ENCODE measurements at places on chromosomes 3 and 15.
A peak's percentile ranks its signal among the peaks of the same experiment; 100 is the strongest.

DNA sequence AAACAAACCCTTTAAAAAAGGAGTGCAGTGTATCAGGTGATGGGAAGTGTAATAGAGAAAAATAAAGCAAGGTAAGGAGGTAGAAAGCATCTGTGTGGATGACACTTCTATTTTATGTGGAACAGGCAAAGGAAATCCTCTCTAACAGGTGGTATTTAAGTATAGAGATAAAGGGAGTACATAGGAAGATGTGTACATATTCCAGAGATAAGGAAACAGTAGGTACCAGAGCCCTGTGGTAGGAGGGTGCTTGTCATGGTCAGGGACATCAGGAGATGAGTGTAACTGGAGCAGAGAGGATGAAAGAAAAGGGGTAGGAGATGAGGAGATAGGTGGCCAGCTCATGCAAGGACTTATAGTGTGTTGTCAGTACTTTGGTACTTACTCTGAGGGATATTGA lies 65.8 kb downstream of the CHST2 start:
- no peak for DNase-seq

DNA sequence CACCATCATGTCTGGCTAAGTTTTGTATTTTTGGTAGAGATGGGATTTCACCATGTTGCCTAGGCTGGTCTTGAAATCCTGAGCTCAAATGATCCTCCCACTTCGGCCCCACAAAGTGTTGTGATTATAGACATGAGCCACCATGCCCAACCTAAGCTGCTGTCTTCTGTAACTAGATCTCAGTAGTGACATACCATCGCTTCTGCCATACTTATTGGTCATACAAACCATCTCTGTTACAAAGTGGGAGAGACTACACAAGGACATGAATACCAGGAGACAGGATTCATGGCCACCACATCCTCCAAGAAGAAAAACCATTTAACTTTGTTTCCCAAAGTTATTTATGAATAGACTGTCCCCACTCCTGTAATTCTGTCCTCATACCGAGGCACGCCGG lies 81.3 kb downstream of the SMAD6 start:
- DNase-seq: no peak

GRCh38 chr3:183328823-183329222 lies 75.8 kb downstream of the B3GNT5 start:
- DNase-seq: no peak

- DNase-seq: no peak
These were observed 202.8 kb downstream of the FMN1 start for GRCh38 chr15:32991619-32992111.

DNA sequence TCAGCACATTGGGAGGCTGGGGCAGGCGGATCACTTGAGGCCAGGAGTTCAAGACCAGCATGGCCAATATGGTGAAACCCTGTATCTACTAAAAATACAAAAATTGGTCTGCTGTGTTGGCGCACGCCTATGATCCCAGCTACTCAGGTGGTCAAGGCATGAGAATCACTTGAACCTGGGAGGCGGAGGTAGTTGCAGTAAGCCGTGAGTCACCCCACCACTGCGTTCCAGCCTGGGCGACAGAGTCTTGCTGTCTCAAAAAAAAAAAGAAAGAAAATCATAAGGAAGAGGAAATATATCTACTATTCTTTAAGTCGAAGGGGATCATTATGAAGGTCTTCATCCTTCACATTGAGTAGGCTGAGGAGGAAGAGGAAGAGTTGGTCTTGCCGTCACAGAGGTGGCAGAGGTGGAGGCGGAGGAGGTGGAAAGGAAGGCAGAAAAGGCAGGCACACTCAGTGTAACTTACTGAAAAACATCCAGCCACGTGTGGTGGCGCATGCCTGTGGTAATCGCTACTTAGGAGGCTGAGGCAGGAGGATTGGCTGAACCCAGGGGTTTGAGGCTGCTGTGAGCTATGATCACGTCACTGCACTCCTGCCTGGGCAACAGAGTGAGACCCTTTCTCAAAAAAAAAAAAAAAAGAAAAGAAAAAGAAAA lies 14.2 kb downstream of the CSK start:
- no peak for DNase-seq

DNA sequence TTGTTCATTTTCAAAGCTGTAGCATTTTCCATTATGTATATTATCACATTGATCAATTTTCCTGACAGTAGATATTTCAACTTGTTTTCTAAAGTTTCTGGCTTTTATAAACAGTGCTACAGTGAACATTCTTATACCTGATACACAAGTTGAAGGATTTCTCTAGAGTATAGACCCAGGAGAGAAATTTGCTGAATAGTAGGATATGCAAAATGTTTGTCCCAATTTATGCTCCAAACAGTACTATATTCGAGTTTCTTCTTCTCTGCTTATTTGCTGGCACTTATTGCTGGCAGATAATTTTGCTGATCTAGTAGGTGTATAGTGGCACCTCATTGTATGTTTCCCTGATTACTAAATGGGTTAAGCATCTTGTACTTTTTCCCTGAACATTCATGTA lies 117.2 kb upstream of the CHRM5 start:
- DNase-seq: no peak

GRCh38 chr3:88038566-88038965 lies 20.2 kb downstream of the CGGBP1 start:
- peak; percentile 73 for DNase-seq

DNA sequence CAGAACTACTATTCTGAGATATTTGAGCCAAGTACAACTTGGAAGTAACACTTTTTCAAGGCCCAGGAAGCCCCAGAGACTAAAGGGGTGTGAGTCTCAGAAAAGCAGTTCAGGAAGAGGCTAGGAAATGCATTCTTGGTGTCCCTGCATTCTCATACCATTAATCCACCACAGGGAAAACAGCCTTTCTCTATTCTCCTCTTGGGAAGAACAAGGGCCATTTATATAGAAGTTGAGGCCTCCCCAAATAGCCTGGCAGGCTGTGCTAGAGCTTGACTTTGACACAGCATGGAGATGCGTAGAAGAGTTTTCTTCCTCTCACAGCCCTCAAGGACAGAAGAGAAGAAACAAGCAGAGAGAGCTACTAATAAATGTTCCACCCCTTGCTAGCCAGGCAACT lies 5.5 kb upstream of the NR2C2 start:
- no peak for DNase-seq

DNA sequence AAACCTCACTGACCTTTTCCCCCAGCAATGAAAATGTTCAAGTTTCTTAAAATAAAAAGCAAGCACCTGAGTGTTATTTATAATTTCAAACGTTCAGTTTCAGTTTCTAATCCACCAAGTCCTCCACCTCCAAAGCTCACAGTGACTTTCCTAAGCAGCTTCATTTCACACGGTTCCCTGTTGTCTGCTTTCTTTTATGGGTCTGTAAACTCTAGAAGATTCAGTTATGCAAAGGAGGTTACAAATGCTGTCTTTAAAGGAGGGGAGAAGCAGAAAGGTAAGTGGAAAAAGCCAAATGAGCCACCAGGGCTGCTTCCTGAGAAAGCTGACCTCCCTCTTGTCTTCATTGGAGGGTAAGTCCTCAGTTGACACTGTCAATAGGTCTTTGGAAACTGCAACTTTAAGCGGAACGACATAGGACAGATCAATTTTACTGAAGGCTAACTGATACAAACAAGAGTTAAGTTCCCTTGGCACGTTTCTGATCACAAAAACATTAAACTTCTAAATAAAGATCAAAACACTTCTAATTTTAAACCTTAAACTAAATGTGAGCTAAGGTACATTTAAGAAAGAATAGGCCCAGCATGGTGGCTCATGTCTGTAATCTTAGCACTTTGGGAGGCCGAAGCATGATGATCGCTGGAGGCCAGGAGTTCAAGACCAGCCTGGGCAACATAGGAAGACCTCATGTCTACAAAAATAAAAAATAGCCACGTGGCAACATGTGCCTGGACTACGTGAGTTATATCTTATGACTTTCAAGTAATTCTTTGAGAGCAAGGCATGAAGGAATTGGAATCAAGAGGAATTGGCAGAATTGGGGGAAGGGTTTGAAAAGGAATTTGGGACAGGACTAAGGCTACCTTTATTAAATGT lies 151.9 kb upstream of the UBE2E1 start:
- DNase-seq: no peak

DNA sequence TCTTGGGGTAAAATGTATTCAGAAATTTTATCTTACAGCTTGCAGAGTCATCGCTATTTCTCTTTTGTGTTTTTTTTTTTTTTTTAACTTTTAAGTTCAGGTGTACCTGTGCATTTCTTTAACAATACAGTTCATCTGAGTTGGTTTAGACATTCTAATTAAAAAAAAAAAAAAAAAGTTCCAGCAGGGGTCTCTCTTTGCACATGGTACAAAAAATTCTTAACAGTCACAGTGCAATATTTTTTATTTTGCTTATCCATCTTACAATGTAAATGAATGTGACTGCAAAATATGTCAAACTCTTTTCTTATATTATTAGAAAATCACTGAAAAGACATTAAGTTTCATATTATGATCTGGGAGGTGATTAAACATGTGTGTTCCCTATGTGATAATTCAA lies 47.5 kb upstream of the SLC9A9 start:
- DNase-seq: no peak

DNA sequence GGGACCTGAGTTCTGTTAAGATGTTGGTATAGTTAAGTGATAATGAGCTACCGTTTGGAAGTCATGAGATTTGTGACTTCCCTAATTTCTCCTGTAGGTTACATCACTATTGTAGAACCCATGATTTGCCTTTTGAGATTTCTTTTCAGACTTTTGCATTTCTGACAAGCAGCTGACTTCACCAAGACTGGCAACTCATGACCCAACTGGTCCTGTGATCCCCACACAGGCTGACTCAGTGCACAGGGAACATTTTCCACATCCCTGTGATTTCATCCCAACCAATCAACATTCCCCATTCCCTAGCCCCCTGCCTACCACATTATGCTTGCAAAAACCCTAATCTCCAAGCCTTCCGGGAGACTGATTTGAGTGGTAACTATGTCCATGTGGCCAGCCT lies 242.1 kb upstream of the PDZRN3 start:
- DNase-seq: no peak

DNA sequence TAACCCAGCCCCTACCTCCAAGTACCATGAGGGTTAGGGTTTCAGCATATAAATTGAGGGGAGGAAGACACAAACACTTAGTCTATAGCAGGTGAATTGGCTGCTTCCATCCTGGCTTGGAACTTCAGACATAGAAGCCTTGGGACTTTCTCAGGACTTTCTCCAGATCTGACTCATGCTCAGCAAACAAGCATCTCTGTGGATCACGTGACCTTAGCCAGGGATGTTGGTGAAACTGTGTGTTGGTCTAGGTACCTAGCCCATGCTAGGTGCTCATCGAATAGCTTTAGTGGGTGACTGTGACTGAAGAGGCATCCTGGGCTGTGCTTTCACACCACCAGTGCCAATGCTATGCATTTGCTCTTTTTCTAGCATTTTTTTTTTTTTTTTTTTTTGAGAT lies 58.9 kb downstream of the CD47 start:
- DNase-seq: no peak

DNA sequence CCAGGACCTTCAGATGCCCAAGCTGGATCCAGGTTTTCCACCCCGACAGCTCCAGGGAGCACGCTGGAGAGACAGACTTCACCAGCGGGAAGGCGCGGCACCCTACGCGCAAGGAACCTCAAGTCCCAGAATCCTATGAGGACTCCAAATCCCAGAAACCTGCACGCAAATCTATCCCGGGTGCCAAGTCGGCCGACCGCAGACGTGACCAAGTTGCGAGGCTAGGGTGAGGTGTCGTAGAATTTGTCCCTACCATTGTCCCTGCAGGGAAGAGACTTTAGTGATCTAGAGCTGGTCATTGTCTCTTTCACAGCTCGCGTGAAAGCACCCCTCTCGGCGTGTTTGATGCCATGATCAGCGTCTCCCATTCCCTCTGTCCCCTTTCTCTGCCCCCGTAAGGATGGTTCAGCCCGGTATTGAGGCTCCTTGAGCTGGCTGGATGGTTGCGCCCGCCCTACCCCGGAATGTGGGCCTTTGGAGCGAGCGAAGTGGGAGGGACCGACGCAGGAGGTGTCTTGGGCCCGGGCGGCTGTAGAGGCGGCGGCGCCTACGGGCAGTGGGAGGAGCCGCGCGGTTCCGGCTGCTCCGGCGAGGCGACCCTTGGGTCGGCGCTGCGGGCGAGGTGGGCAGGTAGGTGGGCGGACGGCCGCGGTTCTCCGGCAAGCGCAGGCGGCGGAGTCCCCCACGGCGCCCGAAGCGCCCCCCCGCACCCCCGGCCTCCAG lies at the start of gene PRKCI:
PRKCI (plus strand) TSS at position 501 of the 723 bp plus-strand sequence. CDS start 246 bp downstream, outside the sequence.
- DNase-seq: peak; percentile 81

DNA sequence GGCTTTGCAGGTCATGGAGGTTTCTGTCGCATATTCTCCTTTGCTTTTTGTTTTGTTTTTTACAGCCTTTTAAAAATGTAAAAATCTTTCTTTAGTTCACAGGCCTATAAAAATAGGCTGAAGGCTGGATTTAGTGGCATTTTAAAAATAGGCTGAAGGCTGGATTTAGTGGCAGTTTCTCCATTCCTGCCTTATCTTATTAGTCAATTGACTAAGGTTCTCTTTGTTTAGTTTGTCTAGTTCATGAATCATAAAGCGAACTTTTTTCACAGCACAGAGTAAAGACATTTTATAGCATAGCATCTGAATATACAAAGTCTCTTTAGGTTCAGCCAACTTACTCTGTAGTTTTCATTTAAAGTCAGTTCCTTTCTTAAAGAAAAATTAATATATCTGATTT lies 31.4 kb downstream of the AP4E1 start:
- DNase-seq: no peak

GRCh38 chr15:69903470-69904469 lies 193.9 kb downstream of the TLE3 start:
- DNase-seq: peak; percentile 29

DNA sequence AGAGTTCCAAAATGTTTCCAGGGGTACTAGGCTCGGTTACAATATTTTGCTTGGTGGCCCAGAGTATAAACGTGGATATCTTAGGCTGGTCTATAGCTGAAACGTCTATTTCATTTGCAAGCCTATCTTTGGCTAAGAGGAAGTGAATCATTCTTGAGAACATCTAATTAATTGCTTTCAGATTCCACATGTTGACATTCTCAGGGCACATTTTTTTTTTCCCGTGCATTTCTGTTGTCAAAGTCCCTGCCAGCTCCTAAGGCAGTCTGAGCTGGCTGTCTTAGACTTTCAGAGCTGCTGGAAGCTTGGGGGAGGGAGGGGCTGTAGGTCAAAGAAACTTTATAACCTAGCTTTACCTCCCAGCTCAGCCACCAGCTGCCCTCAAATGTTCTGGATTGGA lies 23.2 kb upstream of the LAMP3 start:
- DNase-seq: peak; percentile 59

GRCh38 chr3:90121326-90121725 lies 1013.9 kb downstream of the EPHA3 start:
- DNase-seq: no peak

DNA sequence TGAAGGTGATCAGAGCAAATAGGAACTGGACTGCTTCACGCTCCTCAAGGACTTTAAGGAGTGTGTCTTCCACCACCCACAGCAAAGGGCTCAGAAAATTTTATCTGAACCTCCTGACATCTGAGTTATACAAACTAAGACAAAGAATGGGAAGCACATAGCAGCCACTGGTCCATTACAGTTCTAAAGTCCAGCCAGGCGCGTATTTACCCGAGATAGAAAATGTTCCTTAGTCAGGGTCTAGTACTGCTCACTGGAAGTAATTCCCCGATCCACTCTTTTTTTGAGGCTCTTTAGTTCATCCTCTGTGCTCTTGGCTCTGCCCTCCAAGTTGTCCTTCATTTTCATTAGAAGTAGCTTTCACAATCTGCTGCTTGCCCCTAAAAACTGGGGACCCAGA lies 88.5 kb upstream of the GOLGA8J start:
- DNase-seq: no peak

Measured in AG04449 (cell line).